ENCODE measurements at places on chromosomes 2 and 18. TPM values are rescaled to one million over a fixed set of nuclear protein-coding genes. Genes with fewer than 3 reads are reported as not detected.

The KCNG2 gene
- polyA plus RNA-seq = 0.48 TPM

The IL1RN gene
- 1.2 TPM for polyA plus RNA-seq

- no peak for DNase-seq
These were observed 507.4 kb upstream of the MYT1L start for GRCh38 chr2:2838548-2838845.

- no peak for DNase-seq
These were observed 54.2 kb upstream of the CTDP1 start for GRCh38 chr18:79625195-79625923.

DNA sequence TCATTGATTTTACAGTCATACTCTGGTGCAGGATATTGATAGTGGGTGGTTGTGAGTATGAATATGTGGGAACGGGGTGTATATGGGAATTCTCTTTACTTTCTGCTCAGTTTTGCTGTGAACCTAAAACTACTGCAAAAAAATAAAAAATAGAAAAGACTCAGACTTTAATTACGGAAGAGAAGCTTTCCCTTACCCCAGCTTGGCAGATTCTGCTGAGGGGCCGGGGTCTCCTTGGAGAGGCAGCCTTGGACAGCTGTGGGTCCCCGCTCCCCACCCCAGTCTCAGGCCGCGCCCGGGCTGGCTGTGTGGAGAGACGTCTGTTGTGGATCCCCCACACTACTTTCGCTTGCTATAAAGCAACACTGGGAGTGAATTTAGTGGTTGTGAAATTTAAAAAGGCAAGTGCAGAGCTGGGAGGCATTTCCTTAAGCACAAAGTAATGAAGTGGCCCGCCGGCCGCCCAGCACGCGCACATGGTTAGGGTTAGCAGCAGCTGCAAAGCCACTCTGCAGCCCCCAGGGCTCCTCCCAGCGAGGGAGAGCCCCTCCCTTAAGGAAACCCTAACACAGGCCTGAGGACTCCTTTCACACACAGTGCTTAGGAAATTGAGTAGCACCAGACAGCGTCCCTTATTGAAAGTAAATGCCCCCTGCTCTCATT is 102.4 kb downstream of the DDX1 start:
- no peak for DNase-seq

GRCh38 chr2:217941339-217941738 is 61.5 kb downstream of the TNS1 start:
- no peak for DNase-seq

The FOXD4L1 gene
- polyA plus RNA-seq = 0.11 TPM

The PAX8 gene
- polyA plus RNA-seq = 302 TPM

GRCh38 chr18:9101730-9102507 is 580 bp upstream of the NDUFV2 start:
- no peak for DNase-seq

DNA sequence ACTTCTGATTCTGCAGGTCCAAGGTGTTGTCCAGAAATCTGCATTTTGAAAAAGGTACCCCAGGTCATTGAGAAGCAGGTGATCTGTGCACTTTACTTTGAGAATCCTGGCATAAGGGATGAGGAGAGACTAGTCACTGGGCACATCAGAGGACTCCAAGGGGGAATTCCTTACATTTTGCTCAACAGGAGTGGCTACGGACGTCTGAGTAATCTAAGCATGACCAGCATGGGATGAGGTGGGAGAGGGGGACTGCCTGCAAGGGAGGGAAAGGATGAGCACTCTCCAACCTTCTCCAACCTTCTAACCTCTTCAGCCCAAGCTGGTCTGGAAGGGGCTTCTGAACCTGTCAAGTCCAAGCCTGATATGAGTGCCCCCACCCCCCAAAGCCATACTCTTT is 55.5 kb downstream of the MARCHF4 start:
- DNase-seq = no peak

The GNAL gene
- 4.0 TPM for polyA plus RNA-seq

GRCh38 chr2:143482316-143482715 is 353.1 kb downstream of the ARHGAP15 start:
- no peak for DNase-seq

GRCh38 chr2:25561136-25561850 is 112.1 kb downstream of the DTNB start:
- no peak for DNase-seq

DNA sequence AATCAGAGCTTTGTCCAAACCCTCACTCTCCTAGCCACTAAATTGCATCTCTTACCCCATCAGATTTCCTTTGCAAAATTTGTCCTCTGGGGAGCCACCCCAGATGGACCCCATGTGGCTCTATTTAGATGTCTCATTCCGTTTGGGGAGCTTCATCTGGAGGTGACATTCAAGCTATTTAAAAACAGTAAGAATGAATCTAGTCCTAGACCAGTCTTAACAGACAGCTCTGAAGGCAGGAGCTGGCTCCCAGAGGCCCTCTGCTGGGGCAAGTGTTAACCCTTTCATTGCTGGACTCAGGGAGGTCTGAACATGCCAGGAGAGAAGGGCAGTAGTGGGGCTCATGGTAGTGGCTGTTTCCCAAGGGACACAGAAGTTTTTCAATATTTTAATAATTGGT is 59.2 kb downstream of the RPL37A start:
- DNase-seq = no peak

DNA sequence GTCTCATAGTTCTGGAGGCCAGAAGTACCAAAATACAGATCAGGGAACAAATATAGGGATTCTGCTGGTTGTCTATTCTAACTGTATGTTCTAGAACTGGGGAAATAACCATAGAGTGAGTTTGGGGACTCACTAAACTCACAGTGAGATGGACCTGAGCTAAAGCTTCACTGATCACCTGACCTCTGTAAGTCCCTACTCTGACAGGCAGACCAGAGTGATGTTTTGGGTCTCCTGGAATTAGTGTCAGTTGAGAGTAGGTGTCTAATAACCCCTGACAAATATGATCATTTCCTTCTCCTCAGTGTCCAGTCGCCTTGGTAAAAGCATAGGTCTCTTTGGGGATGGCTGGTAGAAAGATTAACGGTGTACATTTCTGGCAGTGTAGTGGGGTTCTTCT is 14.2 kb downstream of the PIKFYVE start:
- no peak for DNase-seq

DNA sequence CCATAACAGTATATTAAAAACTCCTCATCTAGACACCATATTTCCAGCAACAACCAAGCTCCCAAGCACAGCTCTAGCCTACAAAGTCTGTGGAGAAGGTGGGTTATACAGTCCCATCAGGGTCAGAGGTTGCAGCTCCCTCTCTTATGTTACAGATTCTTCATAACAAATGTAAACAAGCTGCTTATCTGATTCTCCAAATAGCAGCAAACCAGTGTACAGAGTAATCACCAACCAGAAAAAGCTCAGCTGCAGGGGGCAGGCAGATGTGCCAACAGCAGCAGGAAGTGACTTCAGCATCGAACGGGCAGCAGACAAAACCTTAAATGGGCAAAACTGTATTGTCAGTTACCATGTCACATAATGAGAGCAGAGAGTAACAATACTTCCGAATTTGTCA is 52.9 kb upstream of the NABP1 start:
- DNase-seq = no peak

The PARD3B gene
- polyA plus RNA-seq = 33.6 TPM

The INHA gene
- polyA plus RNA-seq = 0.73 TPM

DNA sequence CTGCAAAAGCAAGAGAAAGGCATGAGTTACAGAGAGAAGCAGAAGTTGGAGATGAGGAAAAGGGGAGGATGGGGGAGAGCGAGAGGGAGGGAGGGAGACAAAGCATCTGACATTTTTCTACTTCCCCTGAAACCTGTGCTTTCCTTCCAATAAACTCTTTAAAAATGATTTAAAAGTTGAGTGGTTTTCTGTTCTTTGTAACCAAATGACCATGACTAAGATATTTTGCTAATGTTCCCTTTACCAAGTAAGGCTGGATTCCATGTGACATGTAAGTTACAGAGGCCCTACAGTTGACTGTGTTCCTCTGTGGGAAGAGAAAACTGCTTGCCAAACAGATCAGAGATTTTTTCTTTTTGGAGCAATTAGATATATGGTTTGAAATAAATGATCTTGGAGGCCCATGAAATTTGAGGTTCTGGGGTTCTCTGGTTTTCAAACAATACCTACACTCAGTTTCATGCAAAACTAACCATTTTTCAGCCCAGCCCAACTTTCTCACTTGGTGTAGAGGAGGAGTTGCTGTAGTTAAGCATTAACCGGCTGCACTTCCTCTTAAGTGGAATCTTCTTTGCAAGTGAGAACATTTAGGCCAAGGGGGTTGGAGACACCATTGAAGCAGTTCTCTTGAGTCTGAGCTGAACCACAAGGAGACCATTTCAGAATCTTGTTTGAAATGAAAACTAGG is 34.5 kb downstream of the INSIG2 start:
- no peak for DNase-seq

DNA sequence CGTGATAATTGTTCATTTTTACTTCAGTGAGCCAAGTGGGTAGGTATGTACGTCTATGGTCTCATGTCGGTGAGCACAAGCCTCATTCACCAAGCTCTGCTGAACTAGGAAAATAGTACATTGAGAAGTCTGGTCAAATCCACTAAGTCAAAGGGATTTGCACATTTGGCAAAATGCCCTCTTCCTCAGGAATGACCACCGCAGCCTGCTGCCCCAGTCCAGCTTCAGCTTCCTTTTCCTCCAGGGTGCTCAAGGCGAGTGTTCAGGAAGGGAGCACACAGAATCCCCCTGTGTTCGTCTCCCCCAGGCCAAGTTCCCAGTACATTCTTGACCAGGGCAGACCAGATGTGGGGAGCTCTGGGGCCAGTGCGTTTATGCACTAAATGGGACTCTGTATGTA is 23.0 kb downstream of the TCF7L1 start:
- DNase-seq = no peak

The KCNIP3 gene
- polyA plus RNA-seq = 12.4 TPM

GRCh38 chr2:96591494-96591893 is 46.6 kb downstream of the KANSL3 start:
- no peak for DNase-seq

DNA sequence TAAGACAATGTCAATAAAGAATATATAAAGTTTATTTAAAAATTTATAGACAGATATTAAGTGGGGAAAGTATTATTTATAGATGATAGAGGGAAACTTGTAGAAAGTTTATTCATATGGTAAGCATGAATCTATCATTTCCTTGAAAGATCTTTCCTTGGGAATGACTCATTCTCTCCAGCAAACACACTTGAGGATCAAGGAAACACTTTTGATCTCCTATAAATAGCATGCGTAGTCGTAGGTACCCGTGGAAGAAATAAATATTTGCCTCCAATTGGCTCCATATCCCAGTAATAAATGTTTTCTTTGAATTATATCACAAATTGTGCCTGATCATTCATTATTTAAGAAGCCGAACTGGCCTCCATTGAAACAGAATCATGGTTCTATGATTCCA is 483.4 kb downstream of the RNF144A start:
- DNase-seq = no peak

The ARHGAP15 gene
- 3.2 TPM for polyA plus RNA-seq

The PUS10 gene
- polyA plus RNA-seq = 10.8 TPM

The POMC gene
- 13.1 TPM for polyA plus RNA-seq

- DNase-seq = no peak
These were observed 14.0 kb upstream of the DCC start for GRCh38 chr18:52325997-52326396.

DNA sequence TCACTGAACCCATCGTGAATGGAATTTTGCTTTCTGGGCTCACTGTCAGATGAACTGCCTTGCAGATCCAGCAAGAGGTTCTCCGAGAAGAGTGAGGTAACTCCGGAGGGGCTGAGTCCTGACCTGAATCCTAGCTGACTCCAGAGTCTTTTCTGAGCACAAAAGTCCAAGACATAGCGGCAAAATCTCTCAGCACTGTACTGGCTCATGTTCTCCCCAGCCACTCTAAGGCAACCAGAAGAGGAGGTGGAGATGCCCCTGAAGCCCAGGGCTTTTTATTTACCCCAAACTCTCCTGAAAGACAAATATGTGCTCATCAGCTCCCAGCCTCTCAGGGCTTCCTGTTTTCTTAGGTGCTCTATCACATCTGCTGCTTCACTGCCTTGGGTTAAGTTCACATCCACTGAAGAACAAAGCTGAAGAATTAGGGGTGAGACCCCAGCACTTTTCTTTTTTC is 221.8 kb downstream of the MREG start:
- DNase-seq = no peak

DNA sequence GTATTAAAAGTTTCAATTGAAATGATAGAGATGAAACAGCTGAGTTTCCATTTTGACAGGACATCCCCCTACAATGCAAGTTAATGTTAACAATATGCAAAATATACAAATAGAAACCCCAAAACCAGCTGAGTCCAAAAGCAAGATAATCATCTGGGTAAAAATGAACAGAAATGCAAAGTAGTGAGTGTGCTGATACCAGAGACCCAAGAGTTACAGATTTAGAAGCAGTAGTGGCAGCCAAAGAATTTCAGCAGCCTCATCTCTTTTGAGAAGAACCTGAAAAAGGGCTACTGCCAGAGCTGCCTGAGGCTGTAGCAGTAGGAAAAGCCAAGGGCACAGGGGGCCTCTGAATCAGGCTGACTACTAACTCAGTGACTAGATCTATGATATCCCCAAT is 82.6 kb downstream of the THADA start:
- DNase-seq = no peak

The CNGA3 gene
- polyA plus RNA-seq = not detected

The PLA2R1 gene
- 79.0 TPM for polyA plus RNA-seq

GRCh38 chr2:171807831-171808393 is 86.1 kb downstream of the SLC25A12 start:
- DNase-seq = no peak

GRCh38 chr2:127398239-127398590 is 10.4 kb upstream of the MAP3K2 start:
- DNase-seq = no peak

- no peak for DNase-seq
These were observed 81.0 kb upstream of the BCL11A start for GRCh38 chr2:60634438-60634837.

GRCh38 chr2:88500691-88501090 is 48.2 kb upstream of the FOXI3 start:
- DNase-seq = no peak

GRCh38 chr18:63907664-63908063 is at the start of gene SERPINB10:
Gene SERPINB10, plus strand, starts transcription at chr18:63907958. Its CDS starts 7,553 bp downstream, at chr18:63915511.
- no peak for DNase-seq

The CHAC2 gene
- 3.9 TPM for polyA plus RNA-seq

DNA sequence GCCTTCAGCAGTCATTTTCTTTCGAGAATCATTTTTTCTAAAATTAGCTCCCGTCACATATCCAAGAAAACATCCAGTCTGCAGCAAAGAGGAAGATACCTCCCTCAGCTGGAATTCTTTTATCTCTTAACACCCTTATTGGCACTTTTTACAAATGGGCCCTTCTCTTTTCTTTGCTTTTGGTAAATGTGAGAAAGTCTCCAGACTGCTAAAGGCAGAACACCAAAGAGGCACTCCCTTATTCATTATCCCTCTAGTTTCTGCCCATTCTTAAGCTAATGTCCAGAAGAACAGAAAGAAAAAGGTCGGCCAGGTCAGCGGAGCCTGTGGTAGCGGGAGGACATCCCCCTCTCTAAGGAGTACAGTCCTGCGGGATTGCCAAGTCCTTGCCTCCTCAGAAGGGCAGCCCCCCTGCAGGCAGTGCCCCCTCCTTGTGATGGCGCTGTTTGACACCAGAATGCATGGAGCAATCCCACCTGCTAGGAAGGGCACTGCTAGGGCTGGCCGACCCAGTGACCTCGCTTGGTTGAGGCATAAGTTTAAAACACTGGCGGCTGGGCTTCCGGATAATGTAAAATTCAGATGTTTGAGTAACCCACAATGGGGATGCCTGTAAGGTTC is 34.0 kb downstream of the ST6GAL2 start:
- no peak for DNase-seq

GRCh38 chr2:72082021-72082601 is 65.6 kb downstream of the CYP26B1 start:
- DNase-seq = no peak

The MAP2 gene
- 36.6 TPM for polyA plus RNA-seq

GRCh38 chr2:142217804-142218203 is 87.0 kb upstream of the LRP1B start:
- no peak for DNase-seq
